ENCODE measurements at places on chromosomes 16 and 17. TPM values are rescaled to one million over a fixed set of nuclear protein-coding genes. Genes with fewer than 3 reads are reported as not detected.
A peak's percentile ranks its signal among the peaks of the same experiment; 100 is the strongest.

- peak overlapping the region; percentile 12 for H3K4me3 ChIP-seq
- peaks cover 72% of the 10 kb centered on the region for H3K4me1 ChIP-seq
- H3K27me3 ChIP-seq = no peaks in the 10 kb centered on the region
- DNase-seq = peak; percentile 84
- peak overlapping the region; percentile 83 for H3K27ac ChIP-seq
These were observed 25.6 kb downstream of the ITGB3 start for GRCh38 chr17:47279062-47279801.

DNA sequence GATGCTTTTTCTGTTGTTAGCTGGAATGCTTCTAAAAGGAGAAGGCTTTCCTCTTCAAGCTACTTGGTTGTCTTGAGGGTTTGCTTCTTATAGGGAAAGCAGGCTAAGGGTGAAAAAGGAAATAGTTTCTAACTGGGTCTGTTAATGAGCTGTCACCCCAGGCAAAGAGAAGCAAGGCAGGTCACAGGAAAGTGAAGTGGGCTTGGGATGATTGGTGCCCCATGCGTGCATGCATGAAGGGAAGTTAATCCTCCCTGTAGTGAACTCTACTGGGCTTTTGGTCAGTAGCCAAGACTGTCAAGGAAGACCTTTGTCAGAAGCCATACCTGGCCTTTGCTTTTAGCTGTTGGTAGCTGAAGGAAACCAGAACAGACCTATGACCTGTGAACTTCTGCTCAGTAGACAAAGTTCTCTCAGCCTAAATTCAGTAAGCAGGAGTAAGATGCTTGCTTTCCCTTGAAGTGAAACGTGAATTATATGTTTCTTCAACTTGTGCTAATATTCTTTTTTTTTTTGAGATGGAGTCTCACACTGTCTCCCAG lies 16.5 kb downstream of the TENT4B start:
- DNase-seq = no peak
- no peak overlapping the region for H3K4me3 ChIP-seq
- H3K36me3 ChIP-seq = no peaks in the 10 kb centered on the region
- no peak overlapping the region for H3K27ac ChIP-seq
- no peaks in the 10 kb centered on the region for H3K27me3 ChIP-seq

- no peaks in the 10 kb centered on the region for H3K36me3 ChIP-seq
- no peak overlapping the region for H3K27ac ChIP-seq
- H3K4me3 ChIP-seq = no peak overlapping the region
- no peaks in the 10 kb centered on the region for H3K4me1 ChIP-seq
- no peak for DNase-seq
- peaks cover 34% of the 10 kb centered on the region for H3K27me3 ChIP-seq
These were observed 56.4 kb downstream of the SLC6A2 start for GRCh38 chr16:55711959-55712876.

GRCh38 chr16:11302977-11303376 lies 21.8 kb upstream of the PRM1 start:
- H3K4me1 ChIP-seq = peaks cover 34% of the 10 kb centered on the region
- peak overlapping the region; percentile 48 for H3K27ac ChIP-seq
- H3K4me3 ChIP-seq = no peak overlapping the region
- no peaks in the 10 kb centered on the region for H3K36me3 ChIP-seq
- no peaks in the 10 kb centered on the region for H3K27me3 ChIP-seq

GRCh38 chr16:3745751-3746355 lies 28.5 kb upstream of the TRAP1 start:
- peak; percentile 38 for DNase-seq
- H3K4me1 ChIP-seq = peaks cover 8% of the 10 kb centered on the region
- H3K27me3 ChIP-seq = no peaks in the 10 kb centered on the region
- peaks cover 75% of the 10 kb centered on the region for H3K36me3 ChIP-seq

DNA sequence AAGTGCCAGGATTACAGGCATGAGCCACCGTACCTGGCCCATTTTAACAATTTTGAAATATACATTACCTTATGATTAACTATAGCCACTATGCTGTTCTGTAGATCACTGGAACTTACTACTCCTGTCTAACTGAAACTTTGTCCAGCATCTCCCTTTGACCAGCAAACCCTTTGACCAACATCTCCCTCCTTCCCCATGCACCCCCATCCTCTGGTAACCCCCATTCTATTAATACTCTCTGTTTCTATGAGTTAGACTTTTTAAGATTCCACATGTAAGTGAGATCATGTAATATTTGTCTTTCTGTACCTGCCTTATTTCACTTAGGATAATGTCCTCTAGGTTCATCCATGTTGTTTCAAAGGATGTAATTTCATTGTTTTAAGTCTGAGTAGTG lies 178.0 kb downstream of the MSI2 start:
- H3K4me3 ChIP-seq = no peak overlapping the region
- H3K4me1 ChIP-seq = peaks cover 29% of the 10 kb centered on the region
- H3K27me3 ChIP-seq = no peaks in the 10 kb centered on the region
- no peak overlapping the region for H3K27ac ChIP-seq
- no peaks in the 10 kb centered on the region for H3K36me3 ChIP-seq

- H3K27me3 ChIP-seq = no peaks in the 10 kb centered on the region
- no peak for DNase-seq
- H3K4me3 ChIP-seq = no peak overlapping the region
These were observed 326.0 kb upstream of the C16orf82 start for GRCh38 chr16:26740771-26741170.

- H3K27ac ChIP-seq = no peak overlapping the region
- peaks cover 86% of the 10 kb centered on the region for H3K36me3 ChIP-seq
- H3K4me3 ChIP-seq = no peak overlapping the region
- no peaks in the 10 kb centered on the region for H3K27me3 ChIP-seq
- no peak for DNase-seq
These were observed 11.5 kb downstream of the VEZF1 start for GRCh38 chr17:57976594-57976993.

- H3K4me1 ChIP-seq = no peaks in the 10 kb centered on the region
- H3K27ac ChIP-seq = no peak overlapping the region
- no peaks in the 10 kb centered on the region for H3K27me3 ChIP-seq
- H3K36me3 ChIP-seq = no peaks in the 10 kb centered on the region
These were observed 6.6 kb downstream of the COX6A2 start for GRCh38 chr16:31421587-31421986.

- H3K27ac ChIP-seq = no peak overlapping the region
- H3K36me3 ChIP-seq = no peaks in the 10 kb centered on the region
- no peaks in the 10 kb centered on the region for H3K4me1 ChIP-seq
- H3K27me3 ChIP-seq = no peaks in the 10 kb centered on the region
These were observed 64.2 kb downstream of the SLC39A11 start for GRCh38 chr17:73028299-73028755.

- no peak overlapping the region for H3K27ac ChIP-seq
- no peak overlapping the region for H3K4me3 ChIP-seq
- no peaks in the 10 kb centered on the region for H3K4me1 ChIP-seq
- H3K36me3 ChIP-seq = no peaks in the 10 kb centered on the region
These were observed 62.3 kb upstream of the CDH5 start for GRCh38 chr16:66304151-66304550.

DNA sequence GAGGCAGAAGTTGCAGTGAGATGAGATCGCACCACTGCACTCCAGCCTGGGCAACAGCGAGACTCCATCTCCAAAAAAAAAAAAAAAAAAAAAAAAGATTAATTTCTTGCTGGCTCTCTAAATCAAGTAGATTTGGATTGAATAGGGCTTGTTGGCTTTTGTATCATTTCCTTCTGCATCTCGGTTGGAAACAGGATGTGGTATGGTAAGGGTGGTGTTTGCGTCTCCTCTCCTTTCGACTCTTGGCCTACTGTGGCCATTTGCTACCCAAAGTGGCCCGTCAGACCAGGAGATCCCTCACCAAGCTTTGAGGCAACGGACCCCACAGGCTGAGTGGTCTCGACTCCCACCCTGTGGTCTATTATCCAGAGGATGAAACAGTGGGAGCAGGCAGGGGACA lies 168.0 kb upstream of the IRX3 start:
- H3K27ac ChIP-seq = no peak overlapping the region
- H3K36me3 ChIP-seq = no peaks in the 10 kb centered on the region
- no peak for DNase-seq

DNA sequence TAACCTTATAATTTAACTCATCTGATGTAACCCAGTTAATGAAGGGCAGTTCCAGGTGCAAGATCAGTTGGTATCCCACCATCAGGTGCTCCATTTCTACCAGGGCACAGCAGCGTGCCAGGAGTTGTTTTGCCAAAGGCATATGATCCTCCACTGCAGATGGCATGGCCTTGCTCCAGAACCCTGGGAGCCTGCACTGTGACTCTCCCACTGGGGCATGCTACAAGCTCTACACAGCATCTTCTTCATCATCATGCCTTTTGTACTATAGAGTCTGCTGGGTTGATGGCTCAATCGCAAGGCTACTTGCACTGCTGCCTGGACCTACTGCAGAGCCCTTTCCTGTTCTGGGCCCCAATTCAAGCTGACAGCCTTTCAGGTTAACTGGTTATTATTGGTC lies 11.3 kb upstream of the MAPT start:
- H3K27me3 ChIP-seq = no peaks in the 10 kb centered on the region
- no peaks in the 10 kb centered on the region for H3K4me1 ChIP-seq
- no peak overlapping the region for H3K4me3 ChIP-seq
- DNase-seq = no peak

GRCh38 chr17:76683011-76683755 lies 27.6 kb downstream of the MXRA7 start:
- H3K27me3 ChIP-seq = no peaks in the 10 kb centered on the region
- no peak overlapping the region for H3K4me3 ChIP-seq
- H3K36me3 ChIP-seq = no peaks in the 10 kb centered on the region
- H3K4me1 ChIP-seq = peaks cover 24% of the 10 kb centered on the region

- no peak for DNase-seq
- H3K27ac ChIP-seq = no peak overlapping the region
- H3K4me1 ChIP-seq = no peaks in the 10 kb centered on the region
- H3K4me3 ChIP-seq = no peak overlapping the region
These were observed 27.9 kb downstream of the CACNA1H start for GRCh38 chr16:1180549-1181403.

DNA sequence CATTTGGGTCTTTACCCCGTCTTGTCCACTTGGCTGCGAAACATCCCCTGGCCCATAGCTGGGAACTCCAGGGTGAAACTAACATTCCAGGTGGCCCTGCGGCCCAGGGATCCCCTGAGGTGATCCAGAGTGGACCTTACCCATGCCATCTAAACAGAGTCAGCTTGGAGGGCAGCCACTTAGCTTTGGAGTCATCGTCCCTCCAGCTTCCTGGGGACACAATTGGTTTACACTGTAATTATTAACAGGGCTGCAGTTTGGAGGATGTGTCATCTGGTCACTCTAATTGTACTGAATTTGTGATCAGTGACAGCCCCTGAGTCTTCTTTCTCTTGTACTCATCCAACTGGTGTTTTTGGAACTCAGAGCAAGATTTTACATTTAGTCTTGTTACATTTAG lies 149.9 kb downstream of the ENGASE start:
- peaks cover 49% of the 10 kb centered on the region for H3K27me3 ChIP-seq
- H3K27ac ChIP-seq = no peak overlapping the region
- peaks cover 15% of the 10 kb centered on the region for H3K4me1 ChIP-seq
- no peaks in the 10 kb centered on the region for H3K36me3 ChIP-seq

DNA sequence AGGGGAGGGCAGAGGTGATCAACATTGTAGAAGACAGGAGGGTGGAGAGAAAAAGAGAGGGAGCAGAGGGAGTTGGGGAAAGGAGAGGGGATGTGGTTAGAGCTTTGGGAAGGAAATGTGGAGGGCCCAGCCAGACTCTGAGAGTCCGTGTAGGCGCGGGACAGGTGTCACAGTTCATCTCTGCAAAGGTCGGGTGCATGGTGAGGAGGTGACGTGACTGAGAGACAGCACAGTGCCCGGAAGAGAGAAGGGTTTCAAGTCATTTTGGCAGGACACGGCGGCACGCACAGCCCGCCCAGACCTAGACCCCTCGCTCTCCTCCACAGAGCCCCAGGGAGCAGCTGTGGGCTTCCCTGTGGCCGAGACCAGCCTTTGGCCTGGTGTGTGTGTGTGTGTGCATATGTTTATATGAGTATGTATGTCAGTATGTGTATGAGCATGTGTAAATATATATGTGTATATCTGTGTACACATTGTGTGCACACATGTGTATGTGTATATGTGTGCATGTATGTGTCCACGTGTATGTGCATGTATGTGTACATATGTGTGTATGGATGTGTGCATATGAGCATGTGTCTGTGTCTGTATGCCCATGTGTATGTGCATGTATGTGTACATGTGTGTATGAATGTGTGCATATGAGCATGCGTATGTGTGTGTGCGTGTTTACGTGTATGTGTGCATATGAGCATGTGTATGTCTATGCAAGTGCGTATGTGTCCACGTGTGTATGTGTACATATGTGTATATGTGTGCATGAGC lies 104.6 kb downstream of the SEC14L1 start:
- H3K27ac ChIP-seq = no peak overlapping the region
- no peaks in the 10 kb centered on the region for H3K27me3 ChIP-seq
- no peak overlapping the region for H3K4me3 ChIP-seq
- DNase-seq = no peak
- H3K36me3 ChIP-seq = no peaks in the 10 kb centered on the region

GRCh38 chr17:48131216-48131824 lies 23.8 kb downstream of the SNX11 start:
- H3K36me3 ChIP-seq = no peaks in the 10 kb centered on the region
- H3K4me3 ChIP-seq = no peak overlapping the region
- H3K27ac ChIP-seq = no peak overlapping the region
- DNase-seq = no peak

DNA sequence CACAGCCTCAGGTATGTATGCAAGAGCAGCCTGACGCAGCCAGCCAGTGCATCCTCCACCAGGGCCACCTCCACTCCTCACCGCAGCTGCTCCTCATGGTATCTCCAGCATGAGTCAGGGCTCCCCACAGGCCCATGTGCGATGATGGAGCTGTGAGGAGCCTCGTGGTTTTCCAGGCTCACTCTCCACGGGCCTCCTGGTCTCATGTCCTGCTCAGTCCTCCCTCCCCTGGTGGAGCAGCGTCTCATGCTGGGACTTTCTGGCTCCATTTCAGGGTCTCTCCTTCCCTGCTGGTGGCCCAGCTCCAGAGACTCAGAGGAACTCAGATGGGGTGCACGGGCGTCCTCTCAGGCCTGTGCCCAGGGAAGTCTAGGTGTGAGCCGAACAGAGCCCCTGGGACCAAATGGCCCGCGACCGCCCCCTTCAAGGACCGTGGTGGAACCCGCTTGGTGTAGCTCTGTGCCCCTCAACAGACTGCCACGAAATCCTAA lies 70.4 kb downstream of the METRNL start:
- H3K4me1 ChIP-seq = no peaks in the 10 kb centered on the region
- DNase-seq = peak; percentile 50
- H3K27ac ChIP-seq = no peak overlapping the region
- no peak overlapping the region for H3K4me3 ChIP-seq
- no peaks in the 10 kb centered on the region for H3K36me3 ChIP-seq
- peaks cover 3% of the 10 kb centered on the region for H3K27me3 ChIP-seq

DNA sequence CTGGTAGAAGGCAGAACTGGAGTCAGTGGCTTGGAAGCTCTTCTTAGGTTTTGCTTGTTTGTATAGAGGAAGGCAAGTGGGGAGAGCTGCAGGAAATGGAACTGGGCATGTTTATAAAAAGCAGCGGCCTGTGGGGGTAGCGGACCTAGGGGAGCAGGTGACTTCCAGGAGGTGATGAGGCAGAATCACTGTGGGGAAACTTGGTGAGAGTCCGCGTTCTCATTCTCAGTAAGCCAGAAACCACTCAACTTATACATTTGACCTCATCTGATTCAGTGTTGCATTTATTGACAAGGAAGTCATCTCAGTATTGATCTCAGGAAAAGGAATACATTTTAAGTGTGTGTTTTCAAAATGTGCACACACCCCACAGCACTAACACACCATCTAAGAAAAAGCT lies 299.8 kb downstream of the CNTNAP4 start:
- H3K27me3 ChIP-seq = no peaks in the 10 kb centered on the region
- no peak for DNase-seq
- H3K36me3 ChIP-seq = no peaks in the 10 kb centered on the region
- H3K4me3 ChIP-seq = no peak overlapping the region

The ANKFN1 gene
- total RNA-seq = 0.19 TPM

The FSCN2 gene
- 2.9 TPM for total RNA-seq

The SYT17 gene
- 1.6 TPM for total RNA-seq

The ZNF785 gene
- total RNA-seq = 18.6 TPM

The KRT33B gene
- not detected for total RNA-seq

The VEZF1 gene
- 54.2 TPM for total RNA-seq

The ALOX12B gene
- 0.47 TPM for total RNA-seq

The ODAD4 gene
- not detected for total RNA-seq
